ENCODE measurements at places on chromosomes 3 and 15. TPM values are rescaled to one million over a fixed set of nuclear protein-coding genes. Genes with fewer than 3 reads are reported as not detected.

DNA sequence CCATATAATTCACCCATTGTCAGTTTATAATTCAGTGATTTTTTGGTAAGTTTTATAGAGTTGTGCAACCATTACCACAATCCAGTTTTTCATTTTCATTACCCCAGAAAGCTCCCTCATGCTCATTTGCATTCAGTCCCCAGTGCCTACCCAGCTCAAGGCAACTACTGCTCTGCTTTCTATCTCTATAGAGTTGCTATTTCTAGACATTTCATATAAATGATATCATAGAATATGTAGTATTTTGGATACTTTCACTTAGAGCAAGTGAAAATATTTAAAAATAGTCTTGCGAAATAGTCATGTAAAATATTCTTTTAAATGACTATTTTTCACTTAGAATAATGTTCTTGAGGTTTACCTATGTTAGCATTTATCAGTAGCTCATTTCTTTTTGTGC, 42.1 kb downstream of the ZNF654 start:
- H3K36me3 ChIP-seq, result no peaks in the 10 kb centered on the region
- no peaks in the 10 kb centered on the region for H3K27me3 ChIP-seq
- no peak overlapping the region for H3K4me3 ChIP-seq
- DNase-seq, result no peak

GRCh38 chr3:184526088-184526433, 35.5 kb upstream of the EPHB3 start:
- H3K36me3 ChIP-seq, result no peaks in the 10 kb centered on the region
- peaks cover 27% of the 10 kb centered on the region for H3K27me3 ChIP-seq
- peaks cover 6% of the 10 kb centered on the region for H3K4me1 ChIP-seq
- DNase-seq, result peak; percentile 65
- H3K27ac ChIP-seq, result no peak overlapping the region

The DISP2 gene
- 0.06 TPM for total RNA-seq

The ADCY5 gene
- 1.0 TPM for total RNA-seq

GRCh38 chr3:73600293-73600938, 24.3 kb downstream of the PDZRN3 start:
- H3K4me3 ChIP-seq, result no peak overlapping the region
- no peak overlapping the region for H3K27ac ChIP-seq
- H3K27me3 ChIP-seq, result no peaks in the 10 kb centered on the region

DNA sequence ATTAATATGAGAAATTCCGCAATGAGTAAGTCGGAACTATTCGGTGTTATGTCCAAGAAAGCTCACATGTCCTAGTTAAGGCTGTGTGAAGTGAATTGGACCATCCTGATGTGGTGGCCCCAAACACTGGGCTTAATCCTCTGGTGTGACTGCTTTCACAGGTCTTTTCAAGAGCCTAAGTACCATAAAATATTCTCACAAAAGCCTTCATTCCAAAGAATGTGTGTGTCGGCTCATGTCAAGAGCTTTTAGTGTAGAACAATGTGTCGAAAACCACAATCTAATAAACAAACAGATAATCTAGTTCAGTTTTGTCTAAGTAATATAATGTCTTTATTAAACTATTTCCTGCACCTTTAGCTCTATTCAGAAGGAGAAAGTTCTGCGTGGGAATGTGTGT, 311.4 kb downstream of the LPP start:
- peak overlapping the region; percentile 34 for H3K27ac ChIP-seq
- H3K27me3 ChIP-seq, result no peaks in the 10 kb centered on the region
- no peak overlapping the region for H3K4me3 ChIP-seq
- DNase-seq, result peak; percentile 32
- H3K36me3 ChIP-seq, result no peaks in the 10 kb centered on the region

Data from neural progenitor cell (in vitro differentiated cells).